HuH-7 (cell line): ENCODE measurements at places on chromosomes 3 and 15.

GRCh38 chr3:117510396-117510795 lies 800.8 kb downstream of the TUSC7 start:
- no peak for DNase-seq

DNA sequence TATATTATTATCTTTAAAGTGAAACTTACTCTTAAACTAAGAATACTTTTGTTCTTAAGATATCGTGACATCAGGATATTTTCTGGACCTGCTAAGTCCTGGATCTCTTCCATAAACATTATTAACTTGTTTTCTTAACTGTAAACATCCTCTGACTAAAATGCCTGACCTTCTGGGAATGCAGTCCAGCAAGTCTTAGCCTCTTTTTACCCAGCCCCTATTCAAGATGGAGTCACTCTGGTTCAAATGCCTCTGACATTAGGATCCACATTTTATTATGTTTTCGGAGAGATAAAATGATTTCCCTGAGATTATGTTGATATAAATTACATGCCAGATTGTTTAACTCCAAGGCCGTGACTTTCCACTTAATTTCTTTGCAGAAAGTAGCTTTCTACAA lies 37.6 kb downstream of the OSTN start:
- DNase-seq, result no peak

GRCh38 chr3:171883893-171884279 lies 40.7 kb downstream of the TMEM212 start:
- DNase-seq, result no peak

- peak; percentile 77 for DNase-seq
These were observed at the start of gene SCN5A for GRCh38 chr3:38649500-38650247. SCN5A (minus strand) TSS chr3:38649687; CDS start chr3:38633307, 16,380 bp downstream.

DNA sequence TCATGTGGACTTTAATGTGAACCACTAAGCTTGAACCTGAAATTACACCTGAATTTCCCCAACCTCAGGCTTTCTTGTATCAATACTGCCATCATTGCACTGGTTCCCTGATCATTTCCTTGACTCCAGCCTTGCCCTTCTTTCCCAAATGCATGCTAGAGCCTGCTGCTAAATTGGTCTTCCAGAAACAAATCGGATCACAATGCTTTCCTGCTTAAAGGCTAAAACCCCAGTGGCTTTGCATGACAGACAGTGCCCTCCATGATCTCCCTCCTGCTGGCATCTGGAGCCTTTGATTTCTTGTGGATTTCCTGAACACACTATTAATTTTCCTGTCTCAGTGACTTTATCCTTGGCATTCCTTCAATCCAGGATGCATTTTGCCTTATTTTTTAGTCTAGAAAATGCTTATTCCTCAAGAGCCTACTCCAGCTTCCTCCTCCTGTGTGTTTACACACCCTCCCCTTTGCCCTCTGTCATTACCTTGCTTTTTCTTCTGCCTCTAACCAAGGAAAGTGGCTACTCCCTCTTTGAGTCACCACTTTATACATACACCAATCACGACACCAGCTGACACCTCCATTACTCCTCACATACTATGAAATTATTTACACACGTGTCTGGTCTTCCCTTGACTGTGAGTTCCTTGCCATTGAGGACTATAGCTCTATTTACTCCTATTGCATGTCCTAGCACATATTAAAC lies 214.6 kb downstream of the KCNAB1 start:
- DNase-seq, result no peak

GRCh38 chr3:136149667-136150066 lies 46.5 kb downstream of the MSL2 start:
- DNase-seq, result no peak

GRCh38 chr15:59116141-59116540 lies 11.2 kb downstream of the CCNB2 start:
- no peak for DNase-seq

- DNase-seq, result no peak
These were observed 207.7 kb downstream of the ATP10A start for GRCh38 chr15:25655207-25655948.
